ENCODE measurements at places on chromosomes 1 and 21.

- no peak for DNase-seq
These were observed 39.5 kb downstream of the LBR start for GRCh38 chr1:225388372-225388771.

- DNase-seq: peak; percentile 54
These were observed 13.8 kb upstream of the NASP start for GRCh38 chr1:45569962-45570581.

GRCh38 chr1:99579691-99580172 lies 66.2 kb upstream of the PALMD start:
- no peak for DNase-seq

- no peak for DNase-seq
These were observed 33.3 kb upstream of the CNTN2 start for GRCh38 chr1:205009670-205010069.

DNA sequence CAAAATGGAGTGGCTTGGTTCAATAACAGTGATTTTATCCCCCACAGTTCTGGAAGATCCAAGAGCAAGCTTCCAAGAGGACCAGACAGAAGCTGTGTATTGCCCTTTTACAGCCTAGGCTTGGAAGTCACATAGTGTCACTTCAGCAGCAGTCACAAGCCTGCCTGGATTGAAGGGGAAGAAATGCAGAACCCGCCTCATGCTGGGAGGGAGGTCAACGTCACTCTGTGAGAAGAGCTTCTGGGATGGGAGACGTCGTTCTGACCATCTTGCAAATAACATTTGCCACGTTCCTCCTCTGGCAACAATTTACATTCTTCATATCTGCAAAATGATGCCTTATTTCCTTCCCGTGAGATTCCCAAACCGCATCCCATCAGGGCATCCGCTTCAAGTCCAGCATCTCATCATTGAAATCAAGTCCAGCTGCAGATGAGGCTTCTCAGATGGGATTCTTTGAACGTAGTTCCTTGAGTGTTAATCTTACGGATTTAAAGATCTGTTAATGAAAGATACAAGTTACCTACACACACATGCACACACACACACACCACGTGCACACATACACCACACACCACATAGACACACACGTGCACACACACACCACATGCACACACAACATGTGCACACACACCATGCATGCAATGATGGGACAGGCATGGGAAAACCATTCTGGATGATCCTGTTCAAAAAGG lies 23.9 kb upstream of the KIF1B start:
- no peak for DNase-seq

GRCh38 chr21:41751611-41752011 lies 15.2 kb downstream of the RIPK4 start:
- no peak for DNase-seq

DNA sequence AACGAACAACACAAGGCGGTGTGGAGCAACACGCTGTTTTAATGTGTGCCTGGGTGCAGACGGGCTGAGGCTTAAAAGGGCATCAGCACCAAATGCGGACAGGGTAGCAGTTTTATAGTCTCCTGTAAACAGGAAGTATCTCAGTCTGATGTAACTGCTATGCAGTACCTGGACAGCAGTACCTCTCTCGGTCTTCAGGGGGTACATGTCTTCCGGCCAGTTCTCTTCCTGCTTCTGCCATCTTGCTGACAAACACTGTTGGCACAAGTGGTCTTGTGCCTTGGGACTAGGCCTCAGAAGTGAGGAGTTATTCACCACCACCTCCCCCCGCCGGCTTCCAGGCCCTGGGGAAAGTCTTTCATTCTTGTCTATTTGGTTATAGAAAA lies 49.7 kb upstream of the APOBEC4 start:
- DNase-seq: no peak

GRCh38 chr1:88302843-88303486 lies 381.1 kb upstream of the PKN2 start:
- no peak for DNase-seq

DNA sequence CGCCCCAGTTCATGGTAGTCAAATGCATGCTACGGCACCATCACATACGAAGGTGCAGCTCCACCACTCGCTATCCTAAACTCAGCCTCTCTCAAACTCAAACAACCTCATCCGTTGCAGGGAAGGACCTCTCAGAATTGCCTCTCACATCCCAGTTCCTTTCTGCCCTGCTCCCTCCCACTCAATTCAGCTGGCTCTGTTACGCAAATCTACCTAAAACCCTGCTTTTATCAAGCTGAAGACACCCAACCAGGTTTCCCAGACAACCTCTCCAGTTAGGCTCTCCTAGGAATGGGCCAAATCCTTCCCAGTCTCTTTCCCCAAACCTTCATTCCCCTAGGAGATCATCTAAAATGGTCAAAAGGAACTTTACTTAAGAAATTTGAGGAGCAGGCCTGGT lies 62.9 kb downstream of the CLSTN1 start:
- DNase-seq: no peak

- DNase-seq: no peak
These were observed 12.7 kb downstream of the ADAMTS1 start for GRCh38 chr21:26832546-26832945.

DNA sequence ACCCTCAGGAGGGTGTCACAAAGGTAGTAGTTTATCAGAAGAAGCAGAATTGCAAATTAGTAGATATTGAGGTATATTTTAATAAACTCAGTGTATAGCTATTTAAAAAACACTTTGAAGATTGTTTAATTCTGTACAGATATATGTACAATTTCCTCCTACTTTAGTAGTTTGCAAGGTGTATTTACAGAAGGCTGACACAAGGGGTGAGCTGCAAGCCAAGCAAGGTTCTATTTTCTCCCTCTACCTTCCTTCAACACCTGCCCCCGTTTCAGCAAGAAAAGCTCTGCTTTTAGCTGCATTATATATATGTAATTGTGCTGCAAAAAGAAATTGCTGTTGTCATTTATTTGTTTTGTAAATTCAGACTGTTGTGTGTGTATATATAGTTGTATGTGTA lies 674.2 kb upstream of the PKN2 start:
- DNase-seq: no peak

- DNase-seq: no peak
These were observed 29.6 kb upstream of the CPLANE2 start for GRCh38 chr1:16266411-16267118.

- DNase-seq: no peak
These were observed 25.3 kb downstream of the PADI2 start for GRCh38 chr1:17093822-17094393.

GRCh38 chr21:28828981-28829380 lies 163.7 kb downstream of the LTN1 start:
- DNase-seq: no peak

DNA sequence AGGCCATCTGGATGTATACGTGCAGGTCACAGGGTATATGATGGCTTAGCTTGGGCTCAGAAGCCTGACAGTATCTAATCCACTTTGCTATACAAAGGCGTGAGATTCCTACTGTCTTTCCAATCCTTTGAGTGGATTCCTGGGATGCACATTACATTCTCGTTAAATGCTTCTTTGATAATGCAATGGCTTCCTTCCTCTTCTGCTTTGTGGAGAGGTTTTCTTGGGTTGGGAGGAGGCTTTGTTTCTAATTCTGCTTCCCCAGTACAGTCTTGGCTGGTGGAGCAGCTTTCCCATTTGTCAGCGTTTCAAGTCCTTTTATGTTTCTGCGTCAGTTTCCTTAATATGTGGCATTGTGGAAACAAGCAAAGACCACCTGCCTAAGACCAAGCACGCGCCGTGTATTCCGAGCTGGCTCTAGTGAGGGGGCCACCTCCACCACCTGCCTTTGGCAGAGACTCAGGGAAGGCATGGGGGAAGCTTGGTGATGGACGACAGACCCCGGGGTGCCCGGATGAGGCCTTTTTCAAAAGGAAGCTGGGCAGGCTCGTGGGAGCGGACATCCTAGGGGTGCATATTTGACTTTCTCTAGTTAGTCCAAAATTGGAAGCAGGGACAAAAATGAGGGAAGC lies 72.7 kb downstream of the WDR4 start:
- no peak for DNase-seq

DNA sequence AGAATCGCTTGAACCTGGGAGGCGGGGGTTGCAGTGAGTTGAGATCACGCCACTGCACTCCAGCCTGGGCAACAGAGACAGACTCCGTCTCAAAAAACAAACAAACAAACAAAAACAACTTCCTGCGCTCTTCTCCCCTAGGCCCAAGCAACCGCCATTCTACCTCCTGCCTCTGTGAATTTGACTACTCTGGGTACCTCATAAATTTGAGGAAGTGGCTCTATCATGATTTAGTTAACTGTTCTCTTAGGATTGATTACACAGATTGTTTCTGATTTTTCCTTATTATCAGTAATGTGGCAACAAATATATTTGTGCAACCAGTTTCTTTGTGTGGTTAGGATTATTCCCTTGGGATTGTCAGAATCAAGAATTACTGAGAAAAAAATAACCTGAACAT lies 29.7 kb downstream of the OPTC start:
- no peak for DNase-seq

GRCh38 chr1:53050310-53050709 lies 11.7 kb upstream of the PODN start:
- DNase-seq: no peak

DNA sequence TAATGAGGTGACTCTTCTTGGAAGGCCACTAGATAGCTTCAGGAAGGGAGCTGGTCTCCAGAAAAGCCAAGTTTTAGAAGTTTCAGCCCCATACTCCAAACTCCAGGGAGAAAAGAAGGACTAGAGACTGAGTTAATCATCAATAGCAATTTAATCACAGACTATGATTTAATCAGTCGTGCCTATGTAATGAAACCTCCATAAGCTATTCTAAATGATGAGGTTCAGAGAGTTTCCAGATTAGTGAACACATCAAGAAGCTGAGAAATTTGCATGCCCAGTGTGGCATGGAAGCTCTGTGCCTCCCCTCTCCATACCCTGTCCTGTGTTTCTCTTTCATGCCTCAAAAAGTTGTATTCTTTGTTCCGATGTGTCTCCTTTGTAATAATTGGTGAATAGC lies 49.2 kb upstream of the CCDC190 start:
- DNase-seq: no peak

DNA sequence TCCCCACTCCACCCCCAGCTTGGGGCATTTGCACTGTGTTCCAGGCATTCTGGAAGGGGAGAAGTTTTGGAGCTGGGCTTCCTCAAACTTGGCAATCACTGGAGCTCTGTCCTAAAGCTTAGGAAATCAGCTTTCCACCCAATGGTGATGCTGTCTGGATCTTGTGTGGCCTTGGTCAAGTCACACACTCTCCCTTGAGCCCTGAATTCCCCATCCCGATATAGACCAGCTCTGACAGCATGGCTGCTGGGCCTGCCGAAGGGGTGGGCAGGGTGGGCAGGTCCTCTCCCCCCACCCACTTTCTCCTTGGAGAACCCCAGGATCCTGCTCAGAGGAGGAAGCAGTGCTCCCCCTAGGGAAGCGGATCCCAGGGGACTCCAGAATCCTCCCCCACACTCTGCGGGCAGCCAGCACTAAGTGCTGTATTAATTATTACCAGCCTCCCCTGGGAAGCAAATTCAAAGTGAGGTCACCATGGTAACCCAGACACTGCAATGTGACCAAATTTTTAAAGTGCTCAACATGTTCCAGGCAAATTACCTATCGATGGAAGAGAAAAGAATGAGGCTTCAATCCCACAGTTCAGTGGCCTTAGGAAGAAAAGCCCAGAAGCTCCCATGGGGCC lies 21.3 kb upstream of the LDLRAP1 start:
- DNase-seq: peak; percentile 31

DNA sequence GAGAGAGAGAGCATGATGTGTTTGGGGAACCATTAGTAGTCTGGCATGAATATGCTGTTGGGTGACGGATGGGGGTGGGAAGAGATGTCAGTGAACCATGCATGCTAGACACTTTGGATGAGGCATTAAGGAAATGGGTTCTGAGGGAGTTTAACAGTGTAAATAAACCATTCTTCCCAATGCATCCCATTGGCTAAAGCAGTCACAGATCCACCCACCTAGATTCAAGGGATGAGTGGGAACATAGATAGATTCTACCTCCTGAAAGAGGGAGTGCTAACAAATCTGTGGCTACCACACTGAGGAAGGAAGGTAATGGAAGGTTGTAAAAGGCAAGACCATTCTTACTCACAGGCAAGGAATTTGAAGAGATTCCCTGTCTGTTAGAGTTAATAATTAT lies 129.8 kb upstream of the CACNA1E start:
- DNase-seq: no peak

DNA sequence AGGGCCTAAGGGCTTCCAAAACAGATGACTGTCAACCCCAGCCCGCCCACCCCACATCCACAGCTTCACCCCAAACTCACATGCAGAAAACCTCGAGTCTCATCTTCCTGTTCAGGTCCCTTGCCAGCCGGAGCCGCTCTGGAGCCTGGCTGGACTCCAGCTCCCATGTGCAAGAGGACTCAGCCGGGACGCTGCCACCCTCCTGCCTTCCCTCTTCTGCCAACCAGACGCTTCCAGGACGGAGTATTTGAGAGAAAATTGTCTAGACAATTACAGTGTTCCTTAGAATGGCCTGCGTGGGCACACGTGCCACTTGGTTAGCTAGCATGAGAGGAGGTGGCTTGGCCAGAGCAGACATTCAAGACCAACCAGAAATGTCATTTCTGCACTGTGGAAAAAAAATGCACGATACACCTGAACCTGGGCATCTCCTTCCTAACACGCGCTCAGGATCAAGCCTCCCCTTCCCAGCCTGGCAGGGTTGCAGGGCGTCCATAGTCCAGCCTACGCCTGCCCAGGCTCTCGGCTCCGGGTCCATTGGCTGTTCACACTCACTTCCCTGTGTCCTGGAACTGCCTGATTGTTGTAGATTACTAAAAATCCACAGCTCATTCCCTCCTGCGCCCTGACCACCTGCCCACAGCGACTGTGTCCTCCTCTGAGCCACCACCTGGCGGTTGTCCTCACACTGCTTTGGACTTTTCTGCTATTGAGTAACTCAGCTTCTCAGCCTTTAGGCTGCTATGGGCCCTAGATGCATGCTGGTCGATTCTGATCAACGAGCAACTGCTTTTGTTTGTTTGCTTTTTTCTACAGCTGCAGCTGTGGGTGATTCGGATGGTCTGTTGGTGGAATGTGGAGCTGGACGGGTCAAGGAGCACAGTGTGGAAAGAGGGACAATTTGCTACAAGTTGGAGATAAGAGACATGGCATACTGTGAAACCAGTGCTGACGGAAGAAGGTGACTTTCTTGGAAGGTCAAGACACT lies at the start of gene CLDN14:
TSS of gene CLDN14 (minus strand) at position 708 of the 988 bp plus-strand sequence. CDS start 18,427 bp downstream, outside the sequence.
- no peak for DNase-seq

GRCh38 chr1:234213658-234214128 lies 159.6 kb upstream of the COA6 start:
- DNase-seq: no peak

GRCh38 chr1:92877792-92878191 lies 46.0 kb downstream of the RPL5 start:
- DNase-seq: no peak
